ENCODE measurements at places on chromosomes 16 and 17. TPM values are rescaled to one million over a fixed set of nuclear protein-coding genes. Genes with fewer than 3 reads are reported as not detected.

GRCh38 chr16:49652456-49653172 is 203.3 kb downstream of the ZNF423 start:
- no peak for DNase-seq

- no peak for DNase-seq
Measured at GRCh38 chr16:87724490-87725291, 41.1 kb downstream of the KLHDC4 start.

DNA sequence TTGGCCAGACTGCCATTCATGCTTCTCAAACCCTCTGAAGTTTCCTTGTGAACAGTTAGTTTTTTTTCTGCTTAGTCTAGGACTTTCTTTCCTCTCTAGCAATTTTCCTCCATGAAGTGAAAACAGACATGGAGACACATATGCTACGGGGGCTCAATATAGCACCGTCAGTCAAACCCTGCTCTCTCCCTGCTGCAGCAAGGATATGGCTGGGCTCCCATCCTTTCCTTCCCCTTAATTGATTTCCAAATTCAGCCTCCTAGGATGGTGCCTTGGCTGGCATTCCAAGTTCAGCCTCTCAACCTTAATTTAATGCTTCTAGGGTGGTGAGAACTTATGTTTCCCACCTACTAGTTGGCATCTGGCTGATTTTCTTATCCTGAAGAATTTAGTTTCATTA is 436.7 kb downstream of the NPIPA7 start:
- DNase-seq: no peak

Gene ANKRD40CL
- total RNA-seq: not detected

- DNase-seq: no peak
Measured at GRCh38 chr16:85878875-85879274, 20.1 kb upstream of the IRF8 start.

GRCh38 chr17:16989230-16989952 is 17.5 kb upstream of the TNFRSF13B start:
- DNase-seq: no peak

Gene SLC9A5
- 2.4 TPM for total RNA-seq

DNA sequence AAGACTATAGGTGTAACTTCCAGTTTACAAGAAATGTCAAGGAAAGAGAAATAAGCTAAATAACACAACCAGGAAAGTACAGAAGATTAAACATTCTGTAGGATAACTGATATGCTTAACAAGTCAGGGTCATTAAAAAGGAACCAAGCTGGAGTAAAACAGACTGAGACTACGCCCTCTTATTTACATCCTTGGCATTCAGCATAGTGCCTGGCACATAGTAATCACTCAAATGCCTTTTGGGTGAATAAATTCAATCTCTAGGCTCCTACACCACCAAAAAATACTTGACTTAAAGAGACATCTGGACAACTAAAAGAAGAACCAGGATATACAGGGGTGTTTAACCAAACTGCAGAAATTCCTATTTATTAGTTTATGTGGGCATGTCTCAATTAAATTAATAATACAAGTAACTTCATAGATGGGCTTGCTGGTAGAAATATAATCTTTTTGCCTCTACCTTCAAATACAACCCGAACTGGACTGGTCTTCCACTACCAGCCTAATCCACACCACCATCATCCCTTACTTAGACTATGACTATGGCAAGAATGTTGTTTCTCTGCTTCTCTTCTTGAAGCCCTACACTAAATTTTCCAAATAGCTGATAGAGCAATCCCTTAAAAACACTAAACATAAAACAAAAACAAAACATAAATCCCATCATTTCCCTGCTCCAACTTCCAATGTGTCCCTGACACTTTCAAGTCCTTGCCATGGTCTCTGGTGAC is 47.7 kb upstream of the ULK2 start:
- DNase-seq: no peak

DNA sequence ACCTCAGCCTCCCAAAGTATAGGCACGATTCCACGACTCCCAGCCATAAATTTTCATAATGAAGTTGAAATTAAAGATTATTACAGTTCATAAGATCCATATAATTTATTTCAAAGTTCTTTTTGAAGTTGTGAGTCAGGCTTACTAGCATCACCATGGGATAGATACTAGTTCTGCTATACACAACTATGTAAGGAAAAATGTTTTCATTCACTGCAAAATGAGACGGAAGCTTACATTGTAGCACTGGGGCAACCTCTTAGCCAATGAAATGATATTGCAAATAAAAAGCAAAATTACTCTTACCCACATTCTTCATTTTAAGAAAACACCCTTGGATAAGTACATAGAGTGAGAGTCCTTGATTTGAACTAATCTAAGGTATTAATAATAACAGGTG is 18.8 kb upstream of the MARCHF10 start:
- no peak for DNase-seq

Gene PRAC1
- total RNA-seq: not detected

- no peak for DNase-seq
Measured at GRCh38 chr17:18252160-18252559, 6.4 kb downstream of the FLII start.

Gene RMI2
- 1.2 TPM for total RNA-seq

DNA sequence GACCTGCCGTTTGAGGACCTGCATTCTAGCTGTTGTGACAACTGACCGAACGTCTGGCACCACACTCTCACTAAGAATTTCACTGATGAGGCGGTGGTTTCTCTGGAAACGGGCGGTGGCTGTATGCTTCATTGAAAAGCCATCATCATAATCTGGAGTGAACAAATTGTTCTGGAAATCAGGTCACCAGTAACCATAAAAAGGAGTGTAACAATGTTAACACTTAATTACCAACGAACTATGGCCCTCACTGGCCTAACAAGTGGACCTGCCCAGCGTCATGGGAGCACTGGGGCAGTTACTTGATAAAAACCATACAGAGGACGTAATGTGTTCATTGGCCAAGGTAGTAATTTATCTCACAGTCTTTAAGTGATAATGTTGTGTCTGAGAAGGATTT is 15.4 kb downstream of the SMARCE1 start:
- DNase-seq: no peak
